Urothelium cell line (cell line): ENCODE measurements at places on chromosomes 7 and 10.

DNA sequence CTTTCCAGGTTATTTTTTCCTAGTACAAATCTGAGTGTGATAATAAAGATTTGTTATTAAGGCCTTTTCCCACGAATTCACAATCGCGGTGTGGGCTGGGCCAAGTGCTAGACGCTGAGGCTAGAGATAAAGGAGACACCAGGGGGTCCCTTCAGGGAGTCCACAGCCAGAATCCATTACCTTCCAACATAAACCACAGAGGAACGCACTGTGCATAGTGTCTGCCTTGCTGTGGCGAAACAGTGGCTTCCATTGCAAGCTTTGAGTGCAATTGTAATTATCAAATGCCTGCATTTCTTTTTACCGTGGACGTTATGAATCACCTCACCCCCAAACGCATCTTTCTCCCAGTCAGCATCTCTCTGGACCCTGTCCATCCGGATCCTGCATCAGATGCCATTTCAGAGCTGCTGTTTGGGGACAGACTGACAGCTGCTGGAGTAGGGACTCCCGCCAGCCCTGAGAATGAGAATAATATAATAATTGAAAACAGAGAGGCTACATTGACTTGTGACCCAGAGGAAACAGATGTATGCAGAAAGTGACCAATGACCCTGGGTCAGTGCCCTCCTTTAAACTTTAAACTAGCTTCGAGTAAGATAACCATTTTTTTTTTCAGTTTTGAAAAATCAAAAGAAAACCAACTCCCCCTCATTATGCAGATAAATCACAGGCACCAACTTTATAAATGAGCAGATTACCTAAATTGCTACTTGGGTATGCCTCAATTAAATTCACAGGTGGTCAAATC, 456.2 kb upstream of the NRP1 start:
- DNase-seq: no peak

- DNase-seq: no peak
These were observed 97.2 kb downstream of the PRKCQ start for GRCh38 chr10:6482737-6483357.

- DNase-seq: peak; percentile 21
These were observed 1009.7 kb upstream of the CELF2 start for GRCh38 chr10:10007957-10008356.

DNA sequence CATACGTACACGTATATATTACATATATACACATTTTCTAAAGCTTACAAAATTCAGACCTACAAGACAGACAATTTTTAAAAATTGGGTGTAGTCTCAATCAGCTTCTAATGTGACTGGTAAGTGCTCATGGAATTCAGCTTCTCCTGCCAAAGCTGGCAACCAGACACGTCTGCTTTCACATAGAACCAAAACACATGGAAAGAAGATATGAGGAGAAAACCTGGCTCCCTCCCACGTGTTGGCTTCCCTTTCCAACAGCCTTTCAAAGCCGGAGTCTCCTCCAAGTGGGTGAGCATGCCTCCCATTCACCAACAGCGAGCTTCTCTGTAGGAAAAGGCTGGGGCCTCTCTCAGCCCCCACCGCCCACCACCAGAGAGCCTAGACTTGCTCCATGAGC, 33.4 kb downstream of the CDCA7L start:
- no peak for DNase-seq
